A673 (cell line): ENCODE measurements at places on chromosomes 6 and 20. TPM values are rescaled to one million over a fixed set of nuclear protein-coding genes. Genes with fewer than 3 reads are reported as not detected.
A peak's percentile ranks its signal among the peaks of the same experiment; 100 is the strongest.

Gene CDK5RAP1
- 52.7 and 62.1 TPM in 2 replicates for total RNA-seq

Gene PMEPA1
- 9.7 and 10.4 TPM in 2 replicates for total RNA-seq

GRCh38 chr20:34445177-34446065 lies 70.8 kb upstream of the DYNLRB1 start:
- H3K4me1 ChIP-seq: no peaks in the 10 kb centered on the region
- no peaks in the 10 kb centered on the region for H3K27me3 ChIP-seq
- H3K27ac ChIP-seq: no peak overlapping the region
- peaks cover 79% of the 10 kb centered on the region for H3K36me3 ChIP-seq
- DNase-seq: no peak

DNA sequence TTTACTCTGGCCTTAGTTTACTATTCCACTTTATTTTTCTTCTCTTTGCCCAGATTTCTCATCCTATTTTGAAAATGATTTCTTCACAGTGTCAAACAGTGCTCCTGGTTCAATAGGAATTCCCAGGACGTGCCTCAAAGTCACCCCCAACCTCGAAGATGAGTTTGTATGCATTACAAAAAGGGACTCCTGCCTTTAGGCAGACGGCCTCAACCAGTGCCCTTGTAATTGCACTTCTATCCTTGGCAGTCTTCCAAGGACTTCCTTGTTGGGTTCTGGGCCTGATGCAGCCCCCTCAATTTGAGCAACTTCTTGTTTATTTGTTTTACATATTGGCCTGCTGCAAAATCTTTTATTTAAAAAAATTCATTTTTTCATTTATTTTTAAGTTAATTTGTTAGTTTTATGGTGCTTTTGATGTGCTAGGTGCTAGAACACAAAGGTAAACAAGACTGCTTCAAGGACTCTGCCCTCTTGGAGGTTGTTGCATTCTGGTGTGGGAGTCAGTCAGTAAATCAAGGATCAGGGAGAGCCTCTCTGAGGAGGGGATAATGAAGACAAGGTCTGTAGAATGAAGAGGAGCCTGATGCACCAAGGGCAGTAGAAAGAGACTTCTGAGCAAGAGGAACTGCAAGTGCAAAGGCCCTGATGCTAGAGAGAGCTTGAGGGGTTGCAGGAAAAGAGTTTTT lies 181.5 kb upstream of the LAMP5 start:
- H3K4me1 ChIP-seq: peaks cover 5% of the 10 kb centered on the region
- DNase-seq: no peak
- no peak overlapping the region for H3K27ac ChIP-seq
- no peak overlapping the region for H3K4me3 ChIP-seq

- DNase-seq: peak; percentile 45
- no peak overlapping the region for H3K4me3 ChIP-seq
- H3K27me3 ChIP-seq: no peaks in the 10 kb centered on the region
- H3K4me1 ChIP-seq: peaks cover 20% of the 10 kb centered on the region
Measured at GRCh38 chr6:34246563-34247391, 2.0 kb downstream of the SMIM29 start.

Gene SMLR1
- not detected in 2 replicates for total RNA-seq

- DNase-seq: peak; percentile 64
- H3K4me3 ChIP-seq: no peak overlapping the region
- no peaks in the 10 kb centered on the region for H3K36me3 ChIP-seq
Measured at GRCh38 chr6:149235130-149235561, 82.4 kb upstream of the TAB2 start.

Gene ARFGEF3
- 0.61 and 0.71 TPM in 2 replicates for total RNA-seq

DNA sequence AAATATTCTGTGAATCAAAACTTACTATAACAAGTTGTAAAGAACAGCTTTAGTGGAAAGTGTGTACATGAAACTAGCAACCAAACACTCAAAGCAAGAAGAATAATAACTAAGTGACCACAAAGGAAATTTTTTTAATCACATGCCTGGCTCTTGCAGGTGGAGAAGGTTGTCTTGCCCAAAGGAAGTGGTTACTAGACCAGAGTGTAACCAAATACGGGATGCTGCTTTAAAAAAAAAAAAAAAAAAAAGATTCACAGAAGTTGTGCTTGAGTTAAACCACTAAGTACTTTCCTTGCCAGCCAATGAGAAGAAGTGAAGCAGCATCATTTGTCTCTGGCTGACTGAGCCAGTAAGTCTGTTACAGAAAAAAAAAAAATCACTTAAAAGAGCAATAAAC lies 19.1 kb upstream of the HLA-DQB1 start:
- no peaks in the 10 kb centered on the region for H3K36me3 ChIP-seq
- H3K4me3 ChIP-seq: no peak overlapping the region
- H3K27me3 ChIP-seq: peaks cover 60% of the 10 kb centered on the region
- H3K27ac ChIP-seq: no peak overlapping the region
